ENCODE measurements at places on chromosomes 13 and 19.

DNA sequence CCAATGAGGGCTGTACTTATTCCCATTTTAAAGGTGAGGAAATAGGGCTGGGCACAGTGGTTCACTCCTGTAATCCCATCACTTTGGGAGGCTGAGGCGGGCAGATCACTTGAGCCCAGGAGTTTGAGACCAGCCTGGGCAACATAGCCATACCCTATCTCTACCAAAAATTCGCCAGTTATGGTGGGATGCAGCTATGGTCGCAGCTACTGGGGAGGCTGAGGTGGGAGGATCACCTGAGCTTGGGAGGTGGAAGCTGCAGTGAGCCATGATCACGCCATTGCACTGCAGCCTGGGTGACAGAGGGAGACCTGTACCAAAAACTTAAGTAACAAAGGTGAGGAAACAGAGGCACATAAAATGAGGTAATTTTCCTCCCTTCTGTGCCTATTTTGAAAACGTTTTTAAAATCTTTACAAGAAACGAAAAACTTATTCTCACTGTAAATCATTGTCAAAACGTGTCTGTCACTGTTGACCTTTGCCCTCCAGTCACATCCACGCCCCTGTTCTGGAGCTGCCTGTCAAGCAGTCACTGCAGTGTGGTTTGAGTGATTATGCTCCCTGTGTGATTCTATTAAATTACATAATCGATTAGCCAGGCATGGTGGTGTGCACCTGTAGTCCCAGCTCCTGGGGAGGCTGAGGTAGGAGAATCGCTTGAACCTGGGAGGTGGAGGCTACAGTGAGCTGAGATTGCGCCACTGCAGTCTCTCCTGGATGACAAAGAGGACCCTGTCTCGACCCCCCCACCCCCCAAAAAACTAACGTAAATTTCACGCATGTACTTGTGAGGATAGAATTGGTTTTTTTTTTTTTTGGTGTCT, 12.5 kb downstream of the NOP53 start:
- no peak for DNase-seq

- DNase-seq, result no peak
Measured at GRCh38 chr19:55676889-55677505, 2.0 kb downstream of the EPN1 start.

- no peak for DNase-seq
Measured at GRCh38 chr19:32692727-32693061, 1.1 kb downstream of the NUDT19 start.

DNA sequence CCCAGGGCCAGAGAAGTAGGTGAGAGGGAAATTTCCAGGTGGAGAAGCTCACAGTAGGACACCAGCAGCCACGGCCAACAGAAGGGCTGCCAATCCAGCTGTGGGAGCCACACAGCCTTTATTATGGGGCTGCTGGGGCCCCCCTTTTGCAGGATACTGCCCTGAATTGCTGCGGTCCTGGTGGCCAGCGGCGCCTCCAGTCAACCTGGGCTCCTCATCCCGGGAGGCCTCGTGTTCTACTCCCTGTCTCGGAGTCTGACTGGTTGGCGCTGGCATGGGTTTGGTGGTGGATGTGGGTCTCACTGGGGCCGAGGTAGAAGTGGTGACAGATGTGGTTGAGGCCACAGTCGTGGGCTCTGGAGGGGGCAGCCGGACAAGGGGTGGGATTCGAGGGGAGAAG, 4.1 kb downstream of the LYPD3 start:
- DNase-seq, result no peak

GRCh38 chr19:13579388-13580060, 73.2 kb upstream of the CACNA1A start:
- no peak for DNase-seq

DNA sequence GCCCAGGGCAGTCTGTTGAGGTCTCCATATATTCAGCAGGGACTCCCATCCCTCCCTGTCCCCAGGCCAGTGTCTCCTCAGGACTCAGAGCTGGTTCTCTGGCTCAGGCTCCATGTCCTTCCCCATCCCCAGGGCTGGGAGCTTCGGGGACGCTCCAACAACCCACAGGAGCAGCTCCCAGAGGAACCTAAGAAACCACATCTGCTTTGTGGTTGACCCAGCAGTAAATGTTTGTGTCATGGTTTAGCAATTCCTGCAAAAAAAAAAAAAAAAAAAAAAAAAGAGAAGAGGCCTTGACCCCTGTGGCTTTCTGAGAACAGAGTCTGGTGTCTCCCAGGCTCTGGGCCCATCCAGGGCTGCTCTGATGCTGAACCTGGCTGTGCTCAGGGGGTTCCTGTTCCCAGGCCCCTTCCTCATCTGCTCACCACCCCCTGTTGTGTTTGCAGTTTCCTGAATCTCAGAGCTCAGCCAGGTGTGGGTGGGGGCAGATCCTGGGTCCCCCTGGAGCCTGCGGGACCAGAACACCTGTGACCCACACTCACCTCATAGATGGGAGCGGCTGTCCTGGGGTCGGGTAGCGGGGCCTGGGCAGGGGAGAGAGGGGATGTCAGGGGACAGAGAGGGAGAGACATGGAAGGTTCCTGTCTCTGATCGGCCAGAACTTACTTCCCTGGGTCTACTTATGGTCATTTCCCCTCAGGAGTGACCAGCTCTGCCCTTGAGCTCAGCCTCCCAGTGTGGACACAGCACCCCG, 25.2 kb upstream of the CEACAM1 start:
- DNase-seq, result no peak
